Prostate gland (tissue), 2 donors: ENCODE measurements at places on chromosomes 3 and 15.

DNA sequence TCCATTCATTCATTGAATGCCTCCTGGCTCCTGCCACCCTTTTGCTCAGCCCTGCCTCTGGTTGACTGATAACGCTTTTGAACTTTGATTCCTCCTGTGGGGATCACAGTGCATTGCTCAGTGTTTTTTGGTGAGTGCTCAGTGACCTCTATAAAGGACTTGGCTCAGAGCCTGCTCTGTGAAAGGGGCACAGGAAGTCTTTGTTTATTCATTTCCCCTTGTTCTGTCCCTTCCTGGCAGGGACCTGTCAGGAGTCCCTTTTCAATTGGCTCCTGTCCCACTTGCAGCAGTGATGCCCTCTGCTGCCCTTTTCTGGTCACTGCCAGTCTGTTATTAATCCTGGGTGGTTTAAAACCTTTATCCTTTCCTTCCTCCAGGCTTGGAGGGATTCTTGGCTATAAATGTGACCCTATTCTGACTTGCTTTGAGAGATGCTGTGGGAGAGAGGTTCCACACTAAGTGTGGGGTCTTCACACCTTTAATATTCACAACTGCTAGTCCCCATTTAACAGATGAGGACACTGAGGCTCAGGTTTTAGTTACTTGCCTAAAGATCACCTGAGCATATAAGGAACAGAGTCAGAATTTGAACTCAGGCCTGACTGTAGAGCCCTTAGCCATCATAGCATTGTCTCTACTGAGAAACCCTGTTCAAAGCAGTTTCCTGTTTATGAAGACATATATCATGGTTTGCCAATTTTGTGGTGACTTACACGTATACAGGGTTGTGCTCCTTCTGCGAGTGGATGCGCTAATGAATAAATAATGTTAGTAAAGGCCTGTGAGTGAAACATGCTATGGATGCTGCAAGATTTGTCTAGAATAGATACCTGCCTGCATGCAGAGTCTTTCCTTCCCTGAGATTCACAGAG lies 23.2 kb upstream of the TATDN2 start:
- DNase-seq: peak; percentile 70

DNA sequence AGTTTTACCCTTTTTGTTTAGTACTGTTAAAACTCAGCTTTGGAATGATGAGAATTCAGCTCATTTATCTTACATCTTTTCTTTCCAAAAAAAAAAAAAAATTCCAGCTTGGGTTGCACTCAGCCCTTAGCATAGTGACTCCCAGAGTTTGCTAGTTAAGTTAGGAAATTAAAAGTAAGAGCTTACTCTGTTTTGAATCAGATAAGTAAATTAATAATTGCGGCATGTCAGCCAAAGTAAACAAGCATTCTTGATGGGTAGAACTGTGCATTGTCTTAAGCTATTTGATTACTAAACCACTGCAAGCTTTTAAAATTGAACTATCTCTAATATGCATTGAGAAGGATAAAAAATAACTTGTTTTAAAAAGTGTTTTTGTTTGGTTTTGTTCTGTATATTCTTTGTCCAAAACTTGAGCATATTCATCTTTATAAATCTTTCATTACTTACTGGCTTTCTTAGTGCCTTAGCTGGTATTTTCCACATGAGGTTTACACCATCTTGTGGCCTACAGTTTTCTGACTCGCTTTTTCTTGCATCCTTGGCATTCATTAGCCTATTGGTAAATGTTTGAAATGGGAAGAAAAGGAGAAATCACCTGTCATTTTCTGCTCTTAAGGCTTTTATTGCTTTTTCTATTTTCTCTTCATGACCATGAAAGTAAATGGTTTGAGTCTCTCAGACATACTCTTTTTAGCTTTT lies 107.6 kb downstream of the FILIP1L start:
- DNase-seq: no peak

DNA sequence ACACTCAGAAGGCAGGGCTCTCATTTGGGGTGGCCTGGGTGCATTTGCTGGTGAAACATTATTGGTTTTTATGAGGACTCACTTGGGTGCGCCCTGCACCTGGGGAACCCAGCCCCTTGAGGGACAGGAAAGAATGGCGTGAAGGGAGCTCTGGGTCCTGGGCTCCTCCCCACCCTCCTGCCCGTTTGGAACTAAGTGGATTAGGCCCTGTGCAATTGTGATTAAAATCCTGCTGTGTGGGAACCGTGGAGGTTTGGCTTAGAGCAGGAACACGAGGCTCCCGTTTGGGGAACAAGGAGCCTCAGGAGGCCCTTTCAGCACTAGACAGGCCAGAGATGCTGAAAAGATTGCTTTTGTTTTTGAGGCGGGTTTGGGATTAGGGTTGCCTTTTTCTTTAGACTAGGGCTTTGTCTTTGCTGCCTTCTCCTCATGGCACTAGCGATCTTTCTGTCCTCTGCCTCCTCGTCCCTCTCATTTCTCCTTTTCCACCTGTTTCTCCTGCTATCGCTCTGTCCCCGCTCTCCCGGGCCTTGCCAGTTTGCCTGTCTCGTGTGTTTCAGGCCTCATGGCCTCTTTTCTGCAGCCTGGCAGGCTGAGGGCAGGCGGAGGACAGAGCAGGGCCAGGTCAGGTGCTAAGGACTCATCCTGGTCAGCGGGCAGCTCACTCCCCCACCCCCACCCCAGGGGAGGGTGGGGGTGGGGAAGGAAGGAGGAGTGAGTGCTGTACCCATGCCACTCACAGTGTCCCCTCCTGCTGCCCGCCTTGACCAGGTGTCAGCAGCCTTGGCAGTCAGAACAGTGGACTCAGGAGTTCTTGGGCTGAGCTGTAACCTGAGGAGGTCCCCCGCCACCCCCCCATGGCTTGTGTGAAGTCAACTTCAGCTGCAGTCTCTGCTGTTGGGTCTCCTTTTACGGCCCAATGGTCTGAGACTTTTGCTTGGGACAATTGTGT lies 8.6 kb downstream of the MAPKAPK3 start:
- DNase-seq: no peak

DNA sequence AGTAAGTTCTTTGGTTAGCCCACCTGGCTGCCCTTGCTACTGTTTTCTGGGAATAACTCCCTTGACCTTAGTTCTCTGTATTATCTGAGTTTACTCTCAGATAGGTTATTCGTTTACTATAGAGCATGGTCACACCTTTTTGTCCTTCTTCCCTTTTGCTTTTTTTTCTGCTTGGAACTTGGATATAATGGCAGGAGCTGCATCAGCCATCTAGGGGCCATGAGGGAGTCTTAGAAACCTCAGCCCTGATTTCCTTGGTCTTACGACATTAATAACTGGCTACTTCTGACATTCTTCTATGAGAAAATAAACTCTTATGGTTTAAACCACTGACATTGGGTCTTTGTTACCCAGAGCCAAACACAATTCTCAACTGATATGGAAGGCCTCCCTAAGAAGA lies 3.4 kb upstream of the SLC51B start:
- no peak for DNase-seq

DNA sequence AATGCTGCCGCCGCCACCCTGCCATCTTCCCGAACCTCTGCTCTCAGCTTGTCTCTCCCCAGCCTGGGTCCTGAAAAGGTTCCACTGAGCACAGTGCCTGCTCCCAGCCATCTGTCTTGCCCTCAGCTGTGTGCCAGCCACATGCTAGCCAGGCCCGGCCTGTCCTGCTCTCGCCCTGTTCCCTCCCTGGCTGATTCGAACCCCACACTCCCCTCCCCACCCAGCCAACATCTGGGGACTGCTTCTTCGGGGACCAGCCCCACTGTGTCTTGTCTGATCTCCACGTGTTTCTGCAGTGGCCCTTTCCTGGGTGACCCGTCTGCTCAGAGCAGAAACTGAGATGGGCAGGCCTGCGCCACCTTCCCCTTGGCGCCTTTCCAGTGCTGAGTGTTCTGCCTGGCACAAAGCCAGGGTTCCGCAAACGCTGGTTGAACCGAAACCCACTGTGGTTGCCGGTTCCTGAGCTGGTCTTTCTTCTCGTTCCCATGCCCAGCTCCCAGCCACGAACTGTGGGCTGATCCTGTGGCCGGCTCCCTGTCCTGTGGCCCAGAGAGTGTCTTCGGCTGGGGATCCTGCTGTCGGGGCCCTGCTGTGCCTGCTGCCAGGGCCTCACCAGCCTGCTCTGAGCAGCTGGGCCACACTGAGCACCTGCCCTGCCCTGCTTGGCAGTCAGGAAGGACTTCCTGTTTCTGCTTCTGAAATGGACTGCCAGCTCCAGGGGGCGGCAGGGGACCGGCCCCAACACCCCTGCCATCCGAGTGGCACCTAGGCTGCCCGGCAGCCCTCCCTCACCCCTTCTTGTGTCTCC lies 62.7 kb upstream of the KLF13 start:
- peak; percentile 48 for DNase-seq

GRCh38 chr3:152316318-152316717 lies 47.6 kb downstream of the MBNL1 start:
- DNase-seq: no peak

DNA sequence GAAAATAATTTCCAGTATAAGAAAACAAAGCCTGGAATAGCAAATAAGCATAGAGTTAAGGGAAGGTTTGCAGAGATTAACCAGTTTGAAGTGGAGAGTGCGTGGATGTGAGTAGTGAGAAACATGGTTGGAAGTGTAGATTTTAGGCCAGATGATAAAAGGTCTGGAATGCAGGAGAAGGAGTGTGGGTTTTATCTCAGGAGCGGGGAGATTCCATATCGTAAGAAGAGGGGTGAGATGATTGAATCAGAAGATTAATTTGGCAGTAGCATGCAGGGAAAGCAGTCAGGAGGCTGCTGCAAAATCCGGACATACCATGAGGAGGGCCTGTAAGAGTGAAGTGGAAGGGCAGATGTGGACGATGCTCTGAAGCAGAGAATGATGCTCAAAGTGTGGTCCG lies 13.7 kb downstream of the PPARG start:
- DNase-seq: no peak

GRCh38 chr3:4864503-4864902 lies 114.7 kb upstream of the BHLHE40 start:
- DNase-seq: no peak

DNA sequence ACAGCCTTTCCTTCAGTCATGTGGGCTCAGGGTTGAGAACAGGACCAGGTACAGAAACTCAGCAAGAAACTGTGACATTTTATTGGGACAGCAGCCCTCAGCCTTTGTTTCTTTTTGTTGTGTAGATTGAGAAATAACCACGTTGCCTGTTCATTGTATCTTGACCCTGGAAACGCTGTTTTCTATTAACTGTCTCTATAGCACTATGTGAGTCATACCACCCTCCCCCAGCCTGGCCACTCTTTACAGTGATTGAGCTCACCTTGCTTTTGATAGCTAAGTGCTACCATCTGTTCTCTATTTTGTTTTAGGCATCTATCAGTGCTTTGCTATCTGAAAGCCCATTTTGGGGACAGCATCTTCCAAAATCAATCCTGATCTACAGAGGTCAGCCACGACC lies 127.9 kb downstream of the CD47 start:
- DNase-seq: no peak

- no peak for DNase-seq
These were observed 107.5 kb upstream of the MRPS22 start for GRCh38 chr3:139236336-139236735.

DNA sequence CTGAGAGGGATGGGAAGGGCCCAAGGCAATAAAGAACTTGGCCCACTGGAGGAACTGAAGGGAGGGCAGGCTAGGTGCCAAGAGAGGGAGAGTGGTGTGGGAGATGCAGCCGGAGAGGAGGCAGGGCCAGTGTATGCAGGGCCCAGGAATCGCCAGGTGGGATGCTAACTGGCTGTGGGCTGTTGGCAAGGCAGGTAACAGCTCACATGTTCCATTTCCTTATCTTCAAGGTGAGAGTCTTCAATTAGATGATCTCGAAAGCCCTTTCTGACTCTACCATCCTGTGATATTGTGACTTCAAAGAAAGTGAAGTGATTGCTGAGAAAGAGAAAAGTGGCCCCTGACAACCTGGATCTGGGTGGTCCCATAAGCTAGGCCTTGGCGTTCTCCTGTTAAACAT lies 49.0 kb downstream of the CASR start:
- DNase-seq: no peak

DNA sequence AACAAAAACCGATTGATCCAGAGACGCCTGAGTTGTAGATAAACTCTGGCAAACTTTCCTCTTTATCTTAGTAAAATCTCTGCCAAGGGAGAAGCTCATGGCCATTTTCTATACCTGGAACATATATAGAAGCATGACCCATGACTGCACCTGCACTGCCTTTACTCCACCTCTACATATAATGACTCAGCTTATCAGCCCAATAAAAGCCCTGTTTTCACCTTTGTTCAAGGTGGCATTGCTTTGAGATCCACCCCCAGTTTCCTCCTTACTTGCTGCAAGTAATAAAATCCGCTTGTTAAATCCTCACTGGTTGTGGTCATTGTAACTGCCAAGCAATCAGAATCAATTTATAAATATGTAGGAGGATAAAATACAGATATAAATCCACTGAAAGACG lies 1280.4 kb downstream of the NSUN3 start:
- DNase-seq: no peak

DNA sequence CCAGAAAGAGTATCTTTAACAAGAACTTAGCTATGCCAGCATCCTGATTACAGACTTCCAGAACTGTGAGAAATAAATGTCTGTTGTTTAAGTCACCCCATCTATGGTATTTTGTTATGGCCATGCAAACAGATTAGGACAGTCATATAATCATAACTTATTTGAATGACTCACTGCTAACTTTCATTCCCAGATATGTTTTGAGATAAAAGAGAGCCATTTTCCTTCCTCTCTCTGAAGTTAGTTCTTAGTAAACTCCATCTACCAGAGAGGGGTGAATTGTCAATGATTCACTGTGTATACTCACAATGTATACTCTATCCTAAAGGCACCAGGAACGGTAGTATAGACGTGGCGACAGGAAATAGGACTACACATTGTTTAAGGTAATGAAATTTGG lies 179.4 kb upstream of the DPH6 start:
- DNase-seq: no peak

DNA sequence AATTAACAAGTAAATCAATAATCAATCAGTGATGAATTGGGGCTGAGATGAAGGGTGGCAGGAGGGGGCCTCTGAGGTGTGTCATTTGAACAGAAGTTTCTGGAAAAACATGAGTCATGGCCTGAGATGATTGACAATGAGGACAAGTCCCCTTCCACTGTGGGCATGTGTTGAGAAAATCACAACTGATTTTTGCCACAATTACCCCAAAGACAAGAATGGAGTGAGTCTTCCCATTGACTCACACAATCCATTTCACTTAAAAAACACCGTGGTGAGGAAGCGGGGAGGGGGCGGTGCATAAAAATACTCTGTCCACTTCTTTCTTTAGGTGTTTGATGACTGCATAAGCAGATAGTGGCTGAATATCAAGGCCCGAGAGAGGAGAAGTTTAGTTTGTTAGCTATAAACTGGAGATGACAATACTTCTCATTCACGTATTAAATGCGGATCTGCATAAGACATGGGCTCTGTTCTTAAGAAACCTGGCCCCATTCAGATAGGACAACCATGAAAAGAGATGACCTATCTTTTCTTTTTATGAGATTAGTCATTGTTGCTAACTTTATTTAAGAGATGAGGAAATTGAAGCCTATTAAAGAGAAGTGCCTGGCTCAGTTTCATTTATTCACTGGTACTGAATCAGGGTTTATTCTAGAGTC lies 34.7 kb downstream of the SHC4 start:
- no peak for DNase-seq

DNA sequence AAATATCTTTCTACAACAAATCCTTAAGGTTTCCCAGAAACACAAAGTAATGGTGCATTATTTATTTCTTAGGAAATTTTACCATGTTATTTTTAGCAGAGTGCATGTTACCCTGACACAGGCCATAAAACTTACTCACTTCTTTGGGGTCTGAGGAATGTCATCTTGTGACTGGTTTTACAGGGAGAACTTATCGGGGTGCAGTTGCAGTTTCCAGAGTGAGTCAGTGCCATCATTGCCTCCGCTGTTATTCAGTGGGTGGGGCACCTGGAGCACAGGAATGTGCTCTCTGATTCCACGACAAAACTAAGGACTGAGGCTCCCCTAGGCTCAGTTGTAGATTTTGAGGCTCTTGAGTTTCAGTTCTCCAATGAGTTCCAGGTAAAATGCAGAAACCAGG lies 11.1 kb upstream of the GREM1 start:
- no peak for DNase-seq
